ENCODE measurements at places on chromosomes 11 and 22.

DNA sequence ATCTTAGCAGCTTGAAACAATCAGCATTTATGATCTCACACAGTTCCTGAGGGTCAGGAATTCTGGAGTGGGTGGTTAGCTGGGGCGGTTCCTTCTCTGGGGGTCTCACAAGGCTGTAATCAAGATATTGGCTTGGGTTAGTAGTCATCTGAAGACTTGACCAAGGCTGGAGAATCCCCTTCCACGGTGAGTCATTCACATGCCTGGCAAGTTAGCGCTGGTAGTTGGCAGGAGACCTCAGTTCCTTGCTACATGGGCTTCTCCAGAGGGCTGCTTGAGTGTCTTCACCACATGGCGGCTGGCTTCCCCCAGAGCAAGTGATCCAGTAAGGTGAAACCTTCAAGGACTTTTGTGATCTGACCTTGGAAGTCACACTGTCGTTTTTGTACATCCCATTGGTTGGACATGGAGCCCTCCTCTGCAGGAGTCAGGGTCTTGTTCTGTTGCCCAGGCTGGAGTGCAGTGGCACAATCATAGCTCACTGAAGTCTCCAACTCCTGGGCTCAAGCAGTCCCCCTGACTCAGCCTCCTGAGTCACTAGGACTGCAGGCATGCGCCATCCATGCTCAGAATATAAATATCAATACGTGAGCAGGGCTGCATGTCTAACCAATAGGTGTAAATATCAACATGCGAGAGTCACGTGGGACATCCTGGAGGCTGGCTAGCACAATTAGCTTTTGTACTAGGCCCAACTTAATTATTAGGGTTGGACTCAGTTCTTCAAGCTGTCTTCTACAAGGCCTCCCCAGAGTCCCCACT is 7.2 kb upstream of the NIPSNAP1 start:
- no peak for DNase-seq

GRCh38 chr11:85941380-85941973 is 86.3 kb downstream of the CCDC83 start:
- DNase-seq = peak; percentile 70

DNA sequence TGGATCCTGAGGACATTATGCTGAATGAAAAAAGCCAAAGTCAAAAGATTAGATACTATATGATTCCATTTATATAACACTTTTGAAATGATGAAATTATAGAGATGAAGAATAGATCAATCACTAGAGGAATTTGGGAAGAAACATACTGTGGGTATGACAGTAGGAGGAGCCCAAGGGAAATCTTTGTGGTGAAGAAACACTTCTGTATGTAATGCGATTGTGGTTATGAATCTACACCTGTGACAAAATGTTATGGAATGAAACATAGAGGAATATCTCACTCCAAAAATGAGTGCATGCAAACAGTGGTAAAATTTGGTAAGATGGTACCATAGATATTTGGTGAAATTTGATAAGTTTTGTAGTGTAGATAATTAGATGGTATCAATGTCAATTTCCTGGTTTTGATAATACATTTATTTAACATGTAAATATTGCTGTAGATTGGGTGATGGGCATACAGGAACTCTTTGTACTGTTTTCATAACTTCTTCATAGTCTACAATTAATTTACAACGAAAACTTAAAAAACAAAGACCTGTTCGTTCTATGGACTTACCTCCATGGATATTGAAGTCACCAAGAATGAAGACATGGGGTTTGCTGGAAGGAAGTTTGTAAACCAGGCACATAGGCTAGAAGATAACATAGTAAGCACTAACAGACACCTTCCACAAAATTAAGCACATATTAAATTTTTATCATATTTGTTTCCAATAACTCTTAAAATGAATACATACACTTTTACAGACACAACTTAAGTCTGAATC is 11.5 kb downstream of the MRGPRX1 start:
- DNase-seq = no peak

DNA sequence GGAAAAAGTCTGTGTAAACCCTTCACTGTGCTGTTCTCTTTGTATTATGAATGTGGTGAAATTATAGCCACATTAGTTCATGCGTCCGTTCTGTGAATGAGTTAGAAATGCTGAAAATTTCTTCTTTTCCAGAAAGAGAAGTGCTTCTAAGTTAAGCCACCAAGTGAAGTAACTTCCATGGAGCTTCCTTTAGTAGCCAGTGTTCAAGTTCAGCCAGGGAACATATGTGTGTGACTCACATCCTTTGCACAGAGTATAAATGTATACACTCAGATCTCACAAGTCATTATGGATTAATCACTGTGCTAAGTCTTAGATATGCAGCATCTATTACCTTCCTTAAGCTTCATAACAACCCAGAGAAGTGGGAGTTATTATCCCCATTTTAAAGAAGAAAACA is 3.1 kb upstream of the MMP8 start:
- no peak for DNase-seq

DNA sequence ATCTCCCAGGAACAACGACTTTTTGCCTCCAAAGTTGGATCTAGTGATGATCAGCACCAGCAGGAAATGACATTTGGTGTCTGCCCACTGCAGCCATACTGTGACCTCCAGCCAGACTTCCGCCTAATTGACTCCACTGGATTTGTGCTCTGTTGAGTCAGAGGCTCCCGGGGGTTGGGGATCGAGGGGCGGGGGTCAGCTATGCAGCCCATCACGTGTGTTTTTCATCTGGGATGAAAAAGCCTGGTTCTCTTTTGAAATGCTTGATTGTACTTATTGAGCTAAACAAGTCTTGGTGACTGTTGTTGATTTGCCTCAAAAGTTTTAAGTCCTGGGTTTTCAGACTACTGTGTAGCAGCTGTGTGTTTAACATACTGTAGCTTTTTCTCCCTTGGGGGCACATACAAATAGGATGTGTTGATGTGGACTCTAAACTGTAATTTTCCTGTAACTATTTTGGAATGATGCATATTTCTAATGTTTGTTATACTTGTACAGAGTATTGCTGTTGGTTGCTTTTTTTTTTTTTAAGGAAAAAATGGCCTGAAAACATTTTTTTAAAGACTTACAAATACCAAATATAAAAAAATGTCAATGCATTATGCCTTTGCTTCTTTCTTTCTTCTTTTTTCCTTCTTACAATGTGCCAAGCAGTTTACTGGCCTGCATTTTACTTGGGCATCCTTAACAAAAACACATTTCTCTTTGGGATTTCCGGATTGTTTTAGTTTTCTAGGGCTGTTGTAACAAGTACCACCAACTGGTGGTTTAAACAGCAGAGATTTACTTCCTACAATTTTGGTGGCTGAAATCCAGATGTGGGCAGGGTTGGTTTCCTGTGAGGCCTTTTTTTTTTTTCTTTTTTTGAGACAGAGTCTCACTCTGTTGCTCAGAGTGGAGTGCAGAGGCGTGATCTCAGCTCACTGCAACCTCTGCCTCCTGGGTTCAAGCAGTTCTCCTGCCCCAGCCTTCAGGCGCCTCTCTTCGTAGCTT is 46.1 kb upstream of the OR4B1 start:
- peak; percentile 50 for DNase-seq

DNA sequence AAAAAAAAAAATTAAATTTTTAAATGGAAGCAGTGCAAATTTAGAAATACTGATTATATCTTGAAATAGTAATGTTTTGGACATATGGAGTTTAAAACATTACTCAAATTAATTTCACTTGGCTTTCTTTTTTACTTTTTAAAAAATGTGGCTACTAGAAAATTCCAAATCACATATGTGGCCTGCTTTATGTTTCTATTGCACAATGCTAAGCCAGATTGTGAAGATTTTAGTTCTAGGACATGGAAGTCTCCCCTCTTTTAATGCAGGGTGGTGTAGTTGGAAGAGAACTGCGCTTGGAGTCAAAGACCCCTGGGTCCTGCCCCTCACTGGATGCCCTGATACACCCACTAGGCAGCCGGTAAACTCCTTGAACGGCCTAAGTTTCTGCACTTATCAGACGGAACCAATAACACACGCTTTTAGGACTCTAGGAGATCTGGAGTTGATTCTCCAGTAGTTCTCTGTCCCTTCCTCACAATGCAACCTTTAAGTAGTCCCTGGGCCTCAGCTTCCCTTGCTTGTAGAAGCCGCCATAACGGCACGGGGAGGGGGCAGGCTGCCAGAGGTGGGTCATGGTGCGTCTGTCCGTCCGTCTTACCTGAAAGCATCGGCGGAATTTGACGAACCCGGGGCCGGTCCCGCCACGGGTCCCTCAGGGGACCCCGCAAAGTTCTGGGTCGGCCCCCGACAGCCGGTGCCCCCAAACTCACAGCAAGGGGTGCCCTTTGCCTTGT is 505 bp downstream of the FAM227A start:
- no peak for DNase-seq

DNA sequence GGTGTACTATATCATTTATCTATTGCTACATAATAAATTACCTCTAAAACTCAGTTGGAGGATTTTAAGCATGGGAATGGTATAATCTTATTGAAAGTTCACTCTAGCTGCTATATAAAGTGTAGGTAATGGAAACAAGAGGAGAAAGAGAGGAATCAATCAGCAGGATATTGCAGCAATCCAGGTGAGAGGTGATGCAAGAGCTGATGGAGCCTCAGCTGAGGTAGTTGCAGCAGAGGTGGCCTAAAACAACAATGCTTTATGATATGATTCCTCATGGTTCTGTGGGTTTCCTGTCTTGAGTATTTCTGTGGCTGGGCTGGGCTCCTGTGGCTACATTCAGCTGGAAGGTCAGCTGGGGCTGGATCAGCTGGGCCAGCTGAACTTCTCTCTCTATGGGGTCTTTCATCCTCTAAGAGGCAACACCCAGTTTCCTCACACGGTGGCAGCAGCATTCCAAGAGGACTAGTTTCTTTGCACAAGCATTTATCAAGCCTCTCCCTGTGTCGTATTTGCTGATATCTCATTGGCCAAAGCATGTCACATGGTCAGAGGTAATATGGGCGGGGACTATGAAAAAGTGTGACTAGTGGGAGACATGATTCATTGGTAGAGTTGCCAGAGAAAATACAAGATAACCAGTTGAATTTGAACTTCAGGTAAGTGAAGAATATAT is 135.4 kb upstream of the LARGE1 start:
- peak; percentile 42 for DNase-seq

DNA sequence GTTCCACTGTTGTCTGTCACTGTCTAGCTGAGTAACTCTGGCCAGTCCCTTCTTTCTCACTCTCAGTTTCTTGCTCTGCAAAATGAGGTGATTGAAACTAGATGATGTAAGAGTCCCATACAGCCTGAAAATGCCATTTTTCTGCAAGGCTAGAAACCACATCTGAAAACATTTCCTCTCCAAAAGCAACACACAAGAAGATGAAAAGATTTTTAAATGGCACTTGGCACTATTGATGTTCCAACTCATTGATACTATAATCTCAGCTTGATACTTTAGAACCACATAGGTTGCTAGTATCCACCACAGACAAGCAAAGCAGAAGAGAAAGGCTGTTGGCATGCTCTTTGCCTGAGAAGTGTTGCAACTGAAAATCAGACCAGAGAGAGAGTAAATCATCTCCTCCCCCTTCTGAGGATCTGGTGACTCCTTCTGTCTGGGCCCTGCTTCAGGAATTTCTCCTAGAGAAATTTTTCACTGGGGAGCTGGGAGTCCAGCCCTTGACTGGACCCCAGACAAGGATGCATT is 1217.9 kb downstream of the LRRC4C start:
- no peak for DNase-seq

- DNase-seq = no peak
These were observed 2.6 kb upstream of the SHISA8 start for GRCh38 chr22:41917375-41917902.

DNA sequence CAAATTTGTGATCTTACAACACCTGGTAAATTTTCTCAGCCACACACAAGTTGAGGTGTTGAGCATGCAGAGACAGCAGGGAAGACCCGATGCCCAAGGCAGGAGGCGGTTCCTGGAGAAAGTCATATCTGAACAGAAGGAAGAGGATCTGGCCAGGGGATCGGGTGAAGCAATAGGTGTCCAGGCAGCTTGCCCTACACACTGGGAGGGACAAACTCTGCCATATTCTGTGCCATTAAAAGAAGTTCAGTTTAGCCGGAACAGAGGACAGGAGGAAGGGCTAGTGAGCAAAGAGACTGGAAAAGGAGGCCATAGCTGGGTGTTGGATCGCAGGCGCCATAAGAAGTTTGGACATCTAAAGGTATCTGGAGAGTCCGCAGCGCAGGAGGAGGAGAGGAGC is 76.5 kb downstream of the TMPRSS5 start:
- DNase-seq = no peak

DNA sequence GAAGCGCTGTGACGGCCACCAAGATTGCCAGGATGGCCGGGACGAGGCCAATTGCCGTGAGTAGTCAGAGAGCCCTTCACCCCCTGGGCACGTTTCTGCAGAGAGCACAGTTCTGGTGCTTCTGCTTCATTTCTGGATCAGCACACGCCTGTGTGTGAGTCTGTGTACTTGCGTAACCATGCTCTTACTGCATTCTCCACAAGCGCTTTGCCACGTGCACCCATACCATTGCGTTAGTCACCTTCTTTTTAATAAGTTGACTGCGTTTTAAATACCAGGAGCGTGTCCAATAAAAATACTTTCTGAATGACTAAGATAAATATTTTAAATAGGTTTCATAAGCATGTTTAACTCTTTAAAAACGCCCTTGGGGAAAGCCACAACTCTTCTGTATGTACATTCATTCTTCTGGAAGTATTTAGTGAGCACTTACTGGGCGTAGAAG is 143.0 kb upstream of the SORL1-AS1 start:
- no peak for DNase-seq

- DNase-seq = peak; percentile 85
These were observed 12.7 kb upstream of the ARHGEF17 start for GRCh38 chr11:73295241-73295995.

DNA sequence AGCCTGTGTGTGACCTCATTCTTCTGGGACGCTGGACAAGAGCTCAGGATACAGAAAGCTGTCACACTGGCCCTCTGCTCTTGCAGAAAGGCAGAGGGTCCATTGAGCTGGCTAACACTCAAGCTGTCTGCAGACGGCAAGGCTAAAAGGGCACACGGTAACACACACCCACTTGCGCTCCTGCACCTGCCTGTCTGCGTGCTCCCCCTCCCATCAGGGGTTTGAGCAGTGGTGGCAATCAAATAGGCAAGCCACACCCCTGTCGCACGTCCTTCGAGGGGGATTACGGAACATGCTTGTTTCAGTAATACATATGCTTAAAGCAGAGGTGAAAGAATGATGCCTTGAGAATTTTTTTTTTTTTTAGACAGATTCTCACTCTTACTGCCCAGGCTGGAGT is 7.1 kb upstream of the QSER1 start:
- no peak for DNase-seq

Data from KBM-7 (cell line).